Activated CD8-positive, alpha-beta memory T cell treated with anti-CD3 and anti-CD28 coated beads, Interleukin-2, amount 50 U/mL, for 48 hours (primary cell): ENCODE measurements at places on chromosomes 4 and X.

- DNase-seq: no peak
These were observed 70.4 kb upstream of the USP9X start for GRCh38 chrX:41014776-41015360.

DNA sequence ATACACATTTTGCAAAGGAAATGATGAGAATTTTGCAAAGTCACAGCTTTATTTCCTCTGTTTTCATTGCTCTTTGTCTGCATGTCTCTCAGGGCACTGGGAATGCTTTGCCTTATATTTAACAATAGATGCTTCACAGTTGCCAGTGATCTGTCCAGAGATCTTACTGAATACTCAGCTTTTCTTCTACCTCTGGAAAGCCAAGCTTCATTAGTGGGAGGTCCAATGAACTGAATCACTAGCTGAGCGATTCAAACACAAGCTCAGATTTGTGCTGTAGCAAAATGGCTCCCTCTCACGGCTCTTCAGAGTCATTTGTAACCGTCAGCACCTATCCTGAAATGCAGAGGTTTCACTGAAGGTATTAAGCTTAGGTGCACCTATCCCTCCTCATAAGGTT lies 138.9 kb downstream of the DCLK2 start:
- no peak for DNase-seq

- DNase-seq: no peak
These were observed 44.9 kb downstream of the SH3RF1 start for GRCh38 chr4:169225812-169226211.

GRCh38 chr4:173917255-173917960 lies 366.1 kb downstream of the FBXO8 start:
- DNase-seq: no peak

DNA sequence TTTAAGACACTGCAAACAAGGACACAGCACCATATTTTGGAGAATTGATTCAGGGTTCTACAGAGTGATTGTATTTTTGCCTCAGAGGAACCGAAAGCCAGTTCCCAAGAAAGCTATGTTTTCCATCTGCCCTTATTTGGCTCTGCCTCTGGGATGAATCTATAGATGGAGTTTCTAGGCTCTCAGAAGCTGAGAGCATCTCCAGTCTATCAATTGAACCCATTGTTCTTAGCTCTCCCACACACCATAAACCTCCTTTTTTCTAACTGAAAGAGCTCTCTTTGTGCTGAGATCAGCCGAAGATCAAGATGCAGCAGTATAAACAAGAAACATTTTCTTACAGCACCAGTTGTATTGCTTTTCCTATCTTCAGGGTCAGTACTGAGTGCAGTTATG lies 16.9 kb downstream of the PLP1 start:
- DNase-seq: no peak

DNA sequence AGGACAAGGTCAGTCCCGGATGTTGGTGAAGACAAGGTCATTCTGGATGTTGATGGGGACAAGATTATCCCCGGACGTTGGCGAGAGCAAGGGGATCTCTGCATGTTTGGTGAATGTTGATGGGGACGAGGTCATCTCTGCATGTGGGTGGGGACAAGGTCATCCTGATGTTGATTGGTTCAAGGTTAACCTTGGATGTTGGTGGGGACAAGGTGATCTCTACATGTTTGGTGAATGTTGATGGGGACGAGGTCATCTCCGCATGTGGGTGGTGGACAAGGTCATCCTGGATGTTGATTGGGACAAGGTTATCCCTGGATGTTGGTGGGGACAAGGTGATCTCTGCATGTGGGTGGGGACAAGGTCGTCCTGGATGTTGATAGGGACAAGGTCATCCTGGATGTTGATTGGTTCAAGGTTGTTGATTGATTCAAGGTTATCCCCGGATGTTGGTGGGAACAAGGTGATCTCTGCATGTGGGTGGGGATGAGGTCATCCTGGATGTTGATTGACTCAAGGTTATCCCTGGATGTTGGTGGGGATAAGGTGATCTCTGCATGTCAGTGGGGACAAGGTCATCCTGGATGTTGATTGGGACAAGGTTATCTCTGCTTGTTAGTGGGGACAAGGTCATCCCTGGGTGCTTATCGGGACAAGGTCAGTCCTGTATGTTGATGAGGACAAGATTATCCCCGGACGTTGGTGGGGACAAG lies 28.8 kb upstream of the PLCXD1 start:
- peak; percentile 41 for DNase-seq

GRCh38 chrX:125326599-125326998 lies 6.9 kb downstream of the TEX13C start:
- no peak for DNase-seq

DNA sequence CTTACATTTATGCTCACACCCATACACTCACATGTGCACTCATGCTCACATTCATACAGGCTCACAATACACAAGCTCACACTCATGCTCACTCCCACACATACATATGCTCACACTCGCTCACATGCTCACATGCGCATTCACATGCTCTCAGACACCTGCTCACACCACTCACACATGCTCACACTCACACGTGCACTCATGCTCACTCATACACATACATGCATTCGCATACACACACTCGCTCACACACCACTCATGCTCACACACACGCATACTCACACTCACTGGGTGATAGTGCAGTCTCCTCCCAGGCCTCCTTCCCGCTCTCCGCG lies 24.8 kb downstream of the MRFAP1 start:
- DNase-seq: no peak

GRCh38 chr4:89213382-89213701 lies 94.3 kb downstream of the GPRIN3 start:
- DNase-seq: no peak

- no peak for DNase-seq
These were observed 71.7 kb upstream of the HGFAC start for GRCh38 chr4:3369781-3370674.

DNA sequence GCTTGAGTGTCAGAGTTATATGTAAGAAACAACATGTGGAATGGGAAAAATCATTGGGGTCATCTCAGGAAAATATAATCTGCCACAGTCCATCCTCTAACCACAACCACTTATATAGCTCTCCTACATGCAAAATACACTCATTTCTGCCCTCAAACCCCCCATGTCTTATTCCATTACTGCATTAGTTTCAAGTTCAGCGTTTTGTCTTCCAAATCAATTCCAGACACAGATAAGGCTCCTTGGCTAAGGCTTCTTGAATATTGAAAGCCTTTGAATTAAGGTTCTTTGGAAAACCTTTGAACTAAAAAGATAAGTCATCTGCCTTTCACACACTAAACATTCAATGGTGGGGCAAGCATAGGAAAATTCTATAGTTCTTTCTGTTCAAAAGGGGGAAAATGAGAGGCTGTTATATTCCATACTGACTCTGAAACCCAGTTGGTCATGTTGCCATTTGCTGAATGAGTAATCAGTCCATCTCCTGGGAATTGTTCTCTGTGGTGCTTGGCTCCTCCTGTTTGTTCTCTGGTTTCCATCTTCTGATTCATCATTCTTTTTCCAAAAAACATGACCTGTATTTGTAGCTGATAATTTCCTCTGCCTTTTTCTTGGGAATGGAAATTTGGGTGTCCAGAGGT lies 218.7 kb downstream of the BMPR1B start:
- no peak for DNase-seq

DNA sequence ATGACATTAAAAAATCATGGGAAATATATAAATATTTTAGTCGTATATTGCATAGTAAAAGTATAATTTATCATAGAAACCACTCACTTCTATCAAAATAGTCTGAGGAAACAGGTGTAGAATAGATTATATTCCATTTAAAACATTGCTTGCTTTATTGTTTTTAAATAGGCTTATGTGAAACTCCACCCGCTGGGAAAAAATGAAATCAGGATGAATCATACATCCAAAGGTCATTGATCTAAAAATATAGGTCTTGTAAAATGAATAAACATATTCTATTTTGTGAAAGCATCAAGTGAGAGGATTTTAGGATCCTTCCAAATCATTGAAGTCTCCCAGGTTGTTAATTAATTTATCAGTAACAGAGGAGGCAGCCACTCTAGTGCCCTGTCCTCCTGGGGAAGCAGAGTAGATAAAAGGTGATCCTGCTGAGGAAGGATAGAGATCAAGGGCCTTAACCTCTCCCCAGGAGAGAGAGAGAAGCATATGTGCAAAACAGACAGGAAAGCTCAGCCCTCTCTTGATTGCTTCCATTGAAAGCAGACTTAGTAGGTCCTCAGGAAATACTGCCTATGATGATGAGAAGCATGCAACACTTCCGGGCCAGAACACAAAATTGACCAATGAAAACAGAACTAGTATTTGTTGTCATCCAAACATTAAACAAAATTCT lies 96.8 kb upstream of the MAP9 start:
- no peak for DNase-seq

GRCh38 chr4:115866364-115866896 lies 753.0 kb upstream of the NDST4 start:
- no peak for DNase-seq

GRCh38 chrX:17682259-17682658 lies 55.0 kb upstream of the SCML1 start:
- DNase-seq: no peak

- DNase-seq: no peak
These were observed 14.1 kb upstream of the SYTL4 start for GRCh38 chrX:100745806-100746537.

- no peak for DNase-seq
These were observed 1.3 kb upstream of the TNIP2 start for GRCh38 chr4:2757426-2757825.

- no peak for DNase-seq
These were observed at the start of gene ARHGEF38 for GRCh38 chr4:105551965-105552746. Gene ARHGEF38 (plus strand): TSS chr4:105552620. CDS start chr4:105552766, 146 bp downstream.
